RCC 7860 (cell line): ENCODE measurements at places on chromosomes 7 and 10.

DNA sequence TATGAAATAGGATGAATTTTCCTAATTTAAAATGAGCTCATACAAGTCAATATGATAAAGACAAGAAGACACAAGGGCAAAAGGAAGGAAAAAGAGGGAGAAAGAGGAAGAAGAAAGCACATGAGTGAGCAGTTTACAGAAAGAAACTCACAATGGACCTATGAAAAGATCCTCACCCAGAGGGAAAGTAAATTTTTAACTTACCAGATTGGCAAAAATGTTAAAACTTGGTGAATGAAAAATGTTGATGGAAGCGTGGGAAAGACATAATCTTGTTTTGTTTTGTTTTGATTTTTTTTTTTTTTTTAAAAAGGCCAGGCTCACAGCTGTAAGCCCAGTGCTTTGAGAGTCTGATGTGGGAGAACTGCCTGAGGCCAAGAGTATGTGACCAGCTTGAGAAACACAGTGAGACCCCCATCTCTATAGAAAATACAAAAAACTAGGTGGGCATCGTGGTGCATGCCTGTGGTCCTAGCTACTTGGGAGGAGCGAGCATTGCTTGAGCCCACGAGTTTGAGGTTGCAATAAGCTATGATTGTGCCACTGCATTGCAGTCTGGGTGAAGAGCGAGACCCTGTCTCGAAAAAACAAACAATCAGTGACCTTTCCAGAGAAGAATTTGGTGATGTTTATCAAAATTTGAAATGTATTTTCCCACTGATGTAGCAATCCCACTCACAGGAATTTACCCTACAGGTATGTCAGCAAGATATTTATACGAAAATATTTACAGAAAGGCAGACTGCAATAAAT lies 152.9 kb upstream of the ASAH2 start:
- DNase-seq: no peak

DNA sequence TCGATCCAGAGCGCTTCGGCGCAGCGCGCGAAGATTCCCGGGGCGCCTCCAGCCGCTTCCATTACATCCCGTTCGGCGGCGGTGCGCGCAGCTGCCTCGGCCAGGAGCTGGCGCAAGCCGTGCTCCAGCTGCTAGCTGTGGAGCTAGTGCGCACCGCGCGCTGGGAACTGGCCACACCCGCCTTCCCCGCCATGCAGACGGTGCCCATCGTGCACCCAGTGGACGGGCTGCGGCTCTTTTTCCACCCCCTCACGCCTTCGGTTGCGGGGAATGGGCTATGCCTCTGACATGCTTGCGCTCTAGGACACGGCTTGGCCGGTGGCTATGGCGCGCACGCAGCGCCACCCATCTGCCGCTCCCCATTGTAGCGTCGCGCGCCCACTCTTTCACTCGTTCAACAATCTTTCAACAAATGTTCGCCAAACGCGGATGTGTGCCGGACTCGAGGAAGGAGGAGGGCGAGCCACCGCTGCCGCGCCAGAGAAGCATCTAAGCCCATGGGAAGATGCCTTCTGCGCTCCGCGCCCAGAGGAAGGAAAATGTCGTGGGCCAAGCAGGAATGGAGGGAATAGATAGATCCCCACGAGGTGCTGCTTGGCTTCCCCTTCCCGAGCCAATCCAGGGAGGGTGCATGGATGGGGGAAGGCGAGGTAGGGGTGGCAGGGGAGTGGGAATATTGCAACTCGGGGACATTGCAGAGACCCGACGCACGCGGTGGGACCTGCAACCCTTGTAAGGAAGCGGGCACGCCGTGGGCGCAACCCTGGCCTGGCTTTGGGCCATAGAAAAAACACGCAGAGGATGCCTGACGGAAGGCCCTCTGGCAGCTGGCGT lies 5.1 kb upstream of the CYP26A1 start:
- DNase-seq: no peak

- no peak for DNase-seq
Measured at GRCh38 chr7:93448176-93448575, 126.3 kb downstream of the CALCR start.

DNA sequence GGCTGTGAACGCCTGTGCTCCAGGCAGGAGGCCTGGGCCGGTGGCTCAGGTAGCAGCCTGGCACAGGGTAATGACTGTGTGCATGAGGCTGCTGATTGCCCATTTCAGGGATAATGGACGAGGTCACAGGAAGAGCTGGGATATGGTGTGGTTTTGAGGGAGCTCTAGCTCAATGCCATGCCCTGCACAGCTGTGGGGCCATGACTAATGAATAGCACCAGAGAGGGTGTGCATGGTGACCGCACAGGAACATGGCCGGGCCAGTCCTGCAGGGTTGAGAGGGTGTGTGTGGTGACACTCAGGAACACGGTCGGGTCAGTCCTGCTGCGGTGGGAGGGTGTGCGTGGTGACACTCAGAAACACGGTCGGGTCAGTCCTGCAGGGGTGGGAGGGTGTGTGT lies 21.8 kb downstream of the NKX6-2 start:
- no peak for DNase-seq

DNA sequence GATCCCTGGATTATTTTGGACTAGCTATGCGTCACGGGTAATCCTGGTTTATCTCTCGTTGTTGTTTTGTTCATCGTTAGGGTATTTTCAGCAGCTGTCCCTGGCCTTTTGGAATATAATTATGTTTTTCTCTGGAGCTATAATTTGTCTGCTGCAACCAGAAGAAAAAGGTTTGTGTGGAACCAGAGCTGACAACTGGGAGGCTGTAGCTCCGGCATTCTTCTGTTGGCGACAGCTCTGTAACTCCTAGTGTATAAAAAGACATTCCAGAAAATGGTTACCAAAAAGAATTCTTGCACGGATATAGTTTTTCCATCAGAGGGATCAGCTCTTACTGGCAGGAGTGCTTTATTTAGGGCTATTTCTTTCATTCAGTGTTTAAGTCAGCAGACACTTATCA lies 130.9 kb upstream of the PRR15 start:
- no peak for DNase-seq

- DNase-seq: no peak
Measured at GRCh38 chr7:27247452-27248426, 5.1 kb downstream of the EVX1 start.

- DNase-seq: no peak
Measured at GRCh38 chr10:5163487-5163886, 21.5 kb downstream of the AKR1C8 start.

- no peak for DNase-seq
Measured at GRCh38 chr7:158763454-158764033, 58.9 kb upstream of the NCAPG2 start.

DNA sequence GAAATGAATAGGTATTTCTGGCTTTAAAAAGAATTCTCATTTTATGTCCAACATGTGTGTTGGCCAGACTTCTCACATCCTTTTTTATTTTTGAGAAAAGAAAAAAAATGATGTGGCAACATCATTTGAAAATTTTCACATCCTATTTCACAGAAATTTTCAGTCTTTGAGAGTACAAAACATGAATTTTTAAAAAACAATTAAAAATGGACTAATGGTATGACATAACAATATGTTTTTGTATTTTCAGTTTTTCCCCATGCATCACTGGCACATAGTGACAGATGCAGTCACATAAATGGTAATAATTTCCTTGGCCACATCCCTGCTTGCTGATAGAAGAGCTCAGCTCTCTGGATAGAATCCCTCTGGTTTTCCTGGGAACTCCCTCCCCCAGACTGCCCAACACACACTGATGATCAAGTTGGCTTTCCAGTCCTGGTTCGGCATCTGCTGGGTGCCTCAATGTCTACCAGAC lies 188.5 kb upstream of the AGR3 start:
- DNase-seq: no peak

DNA sequence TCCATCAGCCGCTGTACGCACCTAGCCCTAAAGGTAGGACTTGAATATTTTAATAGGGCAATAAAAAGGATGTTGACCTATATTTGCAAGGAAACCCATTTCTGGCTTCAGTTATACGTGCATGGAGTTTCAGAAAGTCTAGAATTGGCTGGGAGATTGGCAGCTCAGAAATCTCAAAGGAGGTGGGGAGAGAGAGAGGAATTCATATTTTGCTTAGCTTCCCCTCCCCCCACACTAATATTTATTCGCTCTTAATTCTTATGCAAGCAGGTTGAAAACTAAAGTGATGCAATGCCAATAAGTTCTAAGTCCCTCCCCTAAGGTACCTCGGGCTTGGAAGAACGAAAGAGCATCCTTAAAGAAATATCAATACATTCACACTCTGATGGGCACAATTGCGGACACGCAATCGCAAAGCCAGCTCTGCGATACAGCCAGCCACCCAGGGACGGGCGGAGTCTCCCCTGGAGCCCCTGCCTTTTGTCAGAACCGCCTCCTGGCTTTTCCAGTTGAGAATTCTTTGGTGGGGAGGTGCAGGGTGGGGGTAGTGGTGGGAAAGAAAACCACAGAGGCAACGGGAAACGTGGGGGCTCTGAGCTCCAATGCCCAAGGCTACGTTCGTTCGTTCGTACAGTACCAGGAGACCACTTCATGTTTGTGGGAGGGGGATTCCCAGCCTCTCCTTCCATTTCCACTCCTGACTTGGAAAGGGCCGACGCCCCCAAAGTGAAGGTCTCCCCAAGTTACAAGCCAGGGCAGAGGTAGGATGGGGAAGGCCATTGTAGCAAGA lies 1.3 kb downstream of the SHH start:
- DNase-seq: no peak

GRCh38 chr7:40720416-40720815 lies 585.6 kb downstream of the SUGCT start:
- DNase-seq: no peak

DNA sequence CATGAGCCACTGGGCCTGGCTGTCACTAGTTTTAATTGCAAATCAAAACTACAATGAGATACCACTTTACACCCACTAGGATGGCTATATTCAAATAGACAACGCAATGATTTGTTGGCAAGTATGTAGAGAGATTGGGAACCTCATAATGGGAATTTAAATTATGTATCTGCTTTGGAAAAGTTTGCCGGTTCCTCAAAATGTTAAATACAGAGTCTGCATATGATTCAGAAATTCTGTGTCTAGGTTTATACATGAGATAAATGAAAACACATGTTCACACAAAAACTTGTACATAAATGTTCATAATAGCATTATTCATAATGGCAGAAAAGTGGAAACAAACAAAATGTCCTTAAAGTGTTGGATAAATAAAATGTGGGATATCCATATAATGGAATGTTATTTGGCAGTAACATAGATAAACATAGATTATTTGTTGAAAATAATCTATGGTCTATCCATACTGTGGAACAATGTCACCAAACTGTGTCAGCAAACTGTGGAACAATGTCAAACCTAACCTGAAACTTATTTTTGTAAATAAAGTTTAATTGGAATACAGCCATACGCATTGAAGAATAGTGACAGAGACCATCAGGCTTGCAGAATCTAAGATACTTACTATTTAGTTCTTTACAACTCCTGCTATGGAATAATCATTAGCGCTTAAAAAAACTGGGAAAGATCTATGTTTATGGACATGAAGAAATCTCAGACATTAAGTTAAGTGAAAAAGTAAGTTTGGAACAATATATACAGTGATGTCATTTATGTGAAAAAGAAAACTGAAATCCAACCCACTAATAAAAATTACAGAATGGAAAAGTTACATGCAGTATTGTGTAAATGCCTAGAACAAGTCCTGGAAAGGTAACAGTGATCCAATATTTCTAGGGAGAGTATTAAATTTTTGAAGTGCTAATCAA lies 70.9 kb downstream of the CCDC7 start:
- DNase-seq: no peak

- DNase-seq: no peak
Measured at GRCh38 chr7:41033500-41033899, 669.4 kb downstream of the INHBA start.

DNA sequence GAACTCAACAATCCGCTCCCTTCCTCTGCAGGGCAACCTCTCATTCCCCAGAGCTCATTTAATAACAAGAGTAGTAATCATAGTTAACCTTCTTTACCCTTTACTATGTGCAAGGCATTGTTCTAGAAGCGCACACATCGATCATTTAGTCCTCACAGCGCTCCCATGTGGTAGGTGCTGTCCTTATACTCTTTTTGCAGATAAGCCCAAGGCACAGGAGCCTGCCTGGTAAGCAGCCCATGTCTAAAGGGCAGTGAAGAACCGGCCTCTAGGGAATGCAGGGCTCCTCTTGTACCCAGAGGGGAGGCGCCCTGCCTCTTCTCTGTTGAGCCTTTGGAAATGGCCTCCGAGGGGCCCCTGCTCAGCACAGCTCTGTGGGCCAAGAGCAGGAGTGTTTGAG lies 14.3 kb downstream of the CHST3 start:
- no peak for DNase-seq

DNA sequence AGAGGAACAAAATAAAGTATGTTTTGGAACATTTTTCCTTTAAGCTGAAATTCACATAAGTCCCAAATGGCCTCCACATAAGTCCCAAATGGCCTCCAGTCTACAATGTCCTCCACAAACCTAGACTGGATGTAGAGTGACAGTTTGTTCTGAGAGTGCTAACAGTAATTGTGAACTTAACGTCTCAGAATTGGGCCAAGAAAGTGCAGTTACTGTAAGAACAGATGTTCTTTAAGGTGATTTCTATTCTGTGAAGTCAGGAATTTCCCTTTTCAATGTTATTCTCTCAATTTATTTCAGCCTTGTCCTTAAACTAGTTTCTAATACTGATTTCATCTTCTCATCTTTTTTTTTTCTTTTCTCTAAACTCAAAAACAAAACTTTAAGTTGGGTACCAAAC lies 188.7 kb upstream of the SEMA3E start:
- DNase-seq: no peak

GRCh38 chr7:116859323-116859722 lies 3.1 kb upstream of the CAPZA2 start:
- DNase-seq: peak; percentile 19

DNA sequence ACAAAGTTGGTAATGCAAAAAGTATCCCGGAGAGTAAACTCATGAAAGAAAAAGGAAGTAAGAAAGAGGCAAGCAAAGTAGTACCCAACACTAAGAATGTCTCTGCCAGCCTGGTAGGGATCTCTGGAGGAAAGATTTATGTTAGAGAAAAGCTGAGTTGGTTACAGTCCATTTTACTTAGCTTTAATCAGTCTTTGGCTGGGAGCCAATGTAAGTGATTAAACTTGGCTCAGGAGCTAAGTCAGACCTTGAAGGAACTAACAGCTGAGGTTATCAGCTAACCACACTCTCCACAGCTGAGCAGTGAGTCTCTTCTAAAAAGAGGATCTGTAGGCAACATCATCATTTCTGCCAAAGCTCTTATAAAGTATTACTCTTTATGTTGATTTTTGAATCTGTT lies 148.0 kb downstream of the ANKRD7 start:
- no peak for DNase-seq

- DNase-seq: no peak
Measured at GRCh38 chr10:114990586-114990985, 52.6 kb downstream of the TRUB1 start.

DNA sequence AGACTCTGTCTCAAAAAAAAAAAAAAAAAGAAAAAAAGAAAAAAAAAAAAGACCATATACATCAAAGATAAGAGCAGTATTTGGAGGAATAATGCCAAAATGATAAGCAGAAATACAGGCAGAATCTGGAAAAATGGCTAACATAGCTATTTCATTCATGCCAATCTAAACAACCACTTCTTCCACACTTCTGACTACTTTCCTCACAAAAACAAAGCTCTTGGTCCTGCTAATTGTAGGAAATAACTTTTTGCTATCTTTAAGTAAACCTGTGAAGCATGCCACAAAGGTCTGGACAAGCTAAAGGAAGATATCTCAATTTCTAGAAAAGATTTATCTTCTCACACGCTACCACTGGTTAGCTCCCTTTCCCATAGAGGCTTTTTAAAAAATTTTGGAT lies 30.4 kb downstream of the MICU1 start:
- DNase-seq: no peak

- DNase-seq: no peak
Measured at GRCh38 chr10:43068136-43068395, 8.8 kb upstream of the RET start.
